ENCODE measurements at places on chromosomes 4 and X.

DNA sequence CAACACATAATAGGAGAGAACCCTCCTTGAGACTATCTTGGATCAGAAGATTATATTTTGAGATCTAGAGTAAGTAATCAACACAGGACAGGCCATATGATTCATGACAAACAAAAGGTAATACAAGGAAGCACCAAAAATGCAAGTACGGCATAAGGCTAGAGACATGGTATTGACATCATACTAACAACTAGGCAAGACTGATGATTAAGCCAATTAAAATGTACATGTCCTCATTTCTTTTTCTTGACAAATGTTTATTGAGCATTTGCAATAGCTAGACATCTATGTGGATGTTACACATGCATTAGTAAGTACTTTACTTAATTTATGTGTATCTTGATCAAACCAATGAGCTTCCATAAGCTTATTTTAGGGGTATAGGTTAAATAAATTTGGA, 695.7 kb upstream of the GALNTL6 start:
- DNase-seq = no peak

- DNase-seq = no peak
Measured at GRCh38 chr4:148445071-148445859, 3.1 kb upstream of the NR3C2 start.

GRCh38 chr4:3816983-3817960, 51.1 kb downstream of the ADRA2C start:
- DNase-seq = no peak

- no peak for DNase-seq
Measured at GRCh38 chrX:155682834-155683233, 70.1 kb upstream of the TMLHE start.

- no peak for DNase-seq
Measured at GRCh38 chr4:16496501-16496900, 270.2 kb upstream of the TAPT1 start.

DNA sequence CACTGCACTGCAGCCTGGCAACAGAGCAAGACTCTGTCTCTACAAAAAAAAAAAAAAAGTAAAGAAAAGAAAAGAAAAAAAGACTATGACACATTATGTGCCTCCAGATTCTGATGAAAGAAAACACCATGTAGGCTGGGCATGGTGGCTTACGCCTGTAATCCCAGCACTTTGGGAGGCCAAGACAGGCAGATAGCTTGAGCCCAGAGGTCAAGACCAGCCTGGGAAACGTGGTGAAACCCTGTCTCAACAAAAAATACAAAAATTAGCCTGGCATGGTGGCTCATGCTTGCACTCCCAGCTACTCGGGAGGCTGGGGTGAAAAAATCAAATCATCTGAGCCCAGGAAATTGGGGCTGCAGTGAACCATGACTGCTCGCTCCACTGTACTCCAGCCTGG, 19.4 kb downstream of the THOC2 start:
- DNase-seq = no peak

DNA sequence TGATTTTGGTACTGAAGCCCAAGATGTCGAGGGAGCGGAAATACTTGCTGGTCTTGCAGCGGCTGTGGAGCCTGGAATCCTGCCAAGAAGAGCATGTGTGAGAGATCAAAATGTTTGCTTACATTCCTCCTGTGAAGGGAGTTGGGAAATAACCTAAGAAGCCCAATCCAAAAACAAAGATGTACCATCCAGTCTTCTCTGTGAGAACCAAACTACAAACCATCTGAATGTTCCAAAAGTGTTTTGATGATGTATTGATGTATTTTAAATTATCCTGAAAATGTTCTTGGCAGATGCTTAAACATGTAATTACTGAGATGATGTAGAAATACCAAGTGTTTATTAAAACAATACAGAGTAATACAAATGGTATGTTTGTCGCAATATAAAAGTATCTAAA, 10.1 kb upstream of the ADH1A start:
- DNase-seq = no peak
